Neural crest cell (in vitro differentiated cells): ENCODE measurements at places on chromosomes 7 and 10. TPM values are rescaled to one million over a fixed set of nuclear protein-coding genes. Genes with fewer than 3 reads are reported as not detected.

The CYP51A1 gene
- total RNA-seq, result 193 and 196 TPM in 2 replicates

The HMX2 gene
- total RNA-seq, result not detected in 2 replicates

The CALML5 gene
- not detected in 2 replicates for total RNA-seq

DNA sequence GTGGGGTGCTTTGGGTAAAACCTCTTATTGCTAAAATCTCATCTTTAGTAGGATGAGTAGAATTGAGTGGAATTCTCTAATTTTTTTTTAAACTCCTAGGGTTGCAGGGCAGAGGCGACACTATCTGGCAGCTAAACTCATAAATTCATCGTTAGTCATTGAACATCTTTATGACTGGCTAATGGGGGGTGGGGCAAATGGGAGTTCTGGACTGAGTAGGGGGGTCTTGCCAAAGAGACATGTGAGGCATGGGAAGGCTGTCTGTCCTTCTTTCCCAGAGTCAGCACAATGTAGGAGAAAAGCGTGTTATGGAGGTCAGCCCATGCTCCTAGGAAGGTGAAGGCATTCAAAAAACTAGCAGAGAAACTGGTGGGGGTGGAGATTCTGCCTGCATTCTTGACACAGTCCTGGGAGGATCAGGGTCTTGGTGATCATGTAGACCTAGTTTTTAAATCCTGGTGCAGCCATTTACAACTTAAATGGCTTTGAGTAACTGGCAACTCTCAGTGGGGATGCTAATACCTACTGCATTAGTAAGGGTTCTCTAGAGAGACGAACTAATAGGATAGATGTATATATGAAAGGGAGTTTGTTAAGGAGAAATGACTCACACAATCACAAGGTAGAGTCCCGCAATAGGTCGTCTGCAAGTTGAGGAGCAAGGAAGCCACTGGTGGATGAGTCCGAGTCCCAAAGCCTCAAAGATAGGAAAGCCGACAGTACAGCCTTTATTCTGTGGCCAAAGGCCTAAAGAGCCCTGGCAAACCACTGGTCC lies 47.7 kb downstream of the EMX2 start:
- H3K27ac ChIP-seq, result no peak overlapping the region
- no peaks in the 10 kb centered on the region for H3K36me3 ChIP-seq
- H3K27me3 ChIP-seq, result peaks cover 7% of the 10 kb centered on the region
- no peaks in the 10 kb centered on the region for H3K4me1 ChIP-seq
- H3K4me3 ChIP-seq, result no peak overlapping the region

DNA sequence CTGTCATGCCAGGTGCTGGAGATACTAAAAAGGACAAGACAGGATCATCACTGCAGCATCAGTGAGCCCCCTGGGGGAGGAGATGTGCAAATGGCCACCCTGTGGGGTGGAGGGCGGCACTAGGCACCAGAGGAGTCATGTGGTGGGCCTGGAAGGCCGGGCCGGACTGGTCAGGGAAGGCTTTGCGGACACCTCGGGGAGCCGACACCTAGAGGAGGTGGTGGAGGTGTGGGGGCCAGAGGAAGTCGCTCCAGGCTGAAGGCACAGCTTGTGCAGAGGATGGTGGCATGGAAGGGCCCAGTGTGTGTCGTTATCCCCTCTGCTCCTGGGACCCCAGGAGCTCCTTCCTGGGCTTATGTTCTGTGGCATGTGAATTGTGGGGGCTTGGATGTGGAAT lies 437.7 kb downstream of the RPS24 start:
- no peaks in the 10 kb centered on the region for H3K36me3 ChIP-seq
- peak overlapping the region; percentile 87 for H3K27ac ChIP-seq
- H3K4me3 ChIP-seq, result no peak overlapping the region
- no peak for DNase-seq
- no peaks in the 10 kb centered on the region for H3K27me3 ChIP-seq
